Left lung (tissue), 14 donors: ENCODE measurements at places on chromosomes 16 and 17.

DNA sequence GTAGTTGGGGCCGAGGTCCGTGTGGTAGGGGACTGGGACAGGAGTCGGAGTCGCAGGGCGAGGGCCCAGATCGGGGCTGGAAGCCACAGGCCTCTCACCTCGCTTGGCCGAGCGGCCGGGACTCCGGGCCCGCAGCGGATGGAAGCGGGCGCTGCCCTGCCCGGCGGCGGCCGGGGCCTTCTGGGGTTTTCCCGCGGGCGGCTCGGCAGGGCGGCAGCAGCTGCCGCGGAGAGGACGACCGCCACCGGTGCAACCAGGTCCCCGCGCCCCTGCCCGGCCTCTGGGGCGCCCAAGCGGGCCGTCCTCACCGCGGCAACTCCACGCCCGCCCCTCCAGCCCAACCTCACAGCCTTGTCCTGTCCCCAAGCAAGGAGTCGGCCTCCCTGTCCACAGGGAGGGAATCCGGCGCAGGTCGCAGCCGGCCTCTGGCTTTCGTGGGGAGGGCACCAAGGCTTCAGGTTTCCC lies 15.6 kb upstream of the UTP6 start:
- H3K27me3 ChIP-seq = peaks cover 49% of the 10 kb centered on the region
- no peak for DNase-seq
- no peak overlapping the region for H3K4me3 ChIP-seq

DNA sequence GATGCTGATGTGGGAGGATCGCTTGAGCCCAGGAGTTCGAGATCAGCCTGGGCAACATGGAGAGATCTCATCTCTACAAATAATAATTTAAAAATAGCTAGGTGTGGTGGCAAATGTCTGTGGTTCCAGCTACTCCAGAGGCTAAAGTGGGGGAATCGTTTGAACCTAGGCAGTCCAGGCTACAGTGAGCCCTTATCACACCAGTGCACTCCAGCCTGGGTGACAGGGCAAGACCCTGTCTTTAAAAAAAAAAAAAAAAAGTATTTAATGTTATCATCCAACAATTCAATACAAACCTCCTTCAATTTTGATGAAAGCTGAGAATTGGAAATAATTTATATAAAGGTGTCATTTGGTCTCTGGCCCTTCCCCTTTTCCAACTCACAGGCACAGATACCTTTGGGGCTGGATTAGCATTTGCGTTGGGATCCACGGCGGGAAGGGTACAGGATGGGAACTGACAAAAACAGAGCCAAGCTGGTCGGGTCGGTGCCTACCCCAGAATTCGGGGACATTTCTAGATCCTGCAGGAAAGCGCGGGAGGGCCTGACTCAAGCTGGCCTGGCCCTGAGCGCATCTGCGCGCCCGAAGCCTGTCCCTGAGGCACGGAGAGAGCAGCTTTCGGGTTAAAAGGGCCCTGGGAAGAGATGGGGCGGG lies 860 bp upstream of the DCAF7 start:
- no peaks in the 10 kb centered on the region for H3K27me3 ChIP-seq
- H3K4me3 ChIP-seq = peak overlapping the region; percentile 99
- H3K4me1 ChIP-seq = peaks cover 27% of the 10 kb centered on the region
- H3K27ac ChIP-seq = peak overlapping the region; percentile 92
- no peak for DNase-seq

GRCh38 chr16:69763599-69763942 lies 1.4 kb downstream of the WWP2 start:
- peaks cover 46% of the 10 kb centered on the region for H3K4me1 ChIP-seq
- peak overlapping the region; percentile 91 for H3K27ac ChIP-seq
- H3K36me3 ChIP-seq = no peaks in the 10 kb centered on the region
- no peaks in the 10 kb centered on the region for H3K27me3 ChIP-seq
- DNase-seq = no peak

DNA sequence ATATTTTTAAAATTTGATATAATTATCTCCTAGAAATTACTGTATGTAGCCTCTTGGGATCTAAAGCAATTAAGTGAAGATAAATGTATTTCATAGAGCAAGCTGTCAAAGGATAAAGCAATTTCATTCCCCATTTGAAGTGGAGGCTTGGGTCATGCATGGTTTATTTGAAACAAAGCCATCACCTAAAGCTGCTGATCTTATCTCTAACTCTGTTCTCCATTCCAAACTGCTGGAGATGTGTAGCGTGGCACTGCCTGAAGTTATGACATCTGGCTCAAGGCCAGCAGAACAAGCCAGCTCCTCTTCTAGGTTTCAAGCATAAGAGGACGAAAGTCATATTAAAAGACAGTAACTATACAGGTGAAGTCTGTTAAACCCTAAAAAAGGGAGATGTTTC lies 83.9 kb downstream of the HIC1 start:
- DNase-seq = no peak
- no peaks in the 10 kb centered on the region for H3K36me3 ChIP-seq
- H3K4me3 ChIP-seq = no peak overlapping the region
- H3K27me3 ChIP-seq = no peaks in the 10 kb centered on the region

DNA sequence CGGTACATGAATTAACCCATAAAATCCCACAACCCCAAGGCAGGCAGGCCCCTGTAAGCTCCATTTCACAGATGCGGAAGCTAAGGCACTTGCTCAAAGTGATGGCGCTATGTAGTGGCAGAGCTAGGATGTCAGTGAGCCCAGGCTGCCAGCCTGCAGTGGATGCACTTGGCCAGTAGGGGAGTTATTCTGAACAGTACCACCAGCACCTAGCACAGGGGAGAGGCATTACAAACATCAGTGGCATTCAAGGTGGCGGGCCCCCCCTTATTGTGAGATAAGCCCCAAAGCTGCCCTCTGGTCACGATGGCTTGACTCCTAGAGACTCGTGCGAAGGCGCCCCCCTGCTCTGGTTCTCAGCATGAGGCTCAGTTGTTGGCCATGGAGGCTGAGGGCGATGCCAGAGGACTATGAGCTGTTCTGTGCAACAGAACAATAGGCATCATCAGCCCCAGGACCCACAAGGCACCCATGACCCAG lies 33.8 kb downstream of the GTF3C1 start:
- no peaks in the 10 kb centered on the region for H3K27me3 ChIP-seq
- H3K4me1 ChIP-seq = no peaks in the 10 kb centered on the region
- DNase-seq = no peak
- H3K36me3 ChIP-seq = peaks cover 90% of the 10 kb centered on the region
